Pons (tissue), 1 donor: ENCODE measurements at places on chromosomes 11 and 22.

GRCh38 chr11:74081428-74081827, 72.5 kb upstream of the UCP3 start:
- DNase-seq: no peak

DNA sequence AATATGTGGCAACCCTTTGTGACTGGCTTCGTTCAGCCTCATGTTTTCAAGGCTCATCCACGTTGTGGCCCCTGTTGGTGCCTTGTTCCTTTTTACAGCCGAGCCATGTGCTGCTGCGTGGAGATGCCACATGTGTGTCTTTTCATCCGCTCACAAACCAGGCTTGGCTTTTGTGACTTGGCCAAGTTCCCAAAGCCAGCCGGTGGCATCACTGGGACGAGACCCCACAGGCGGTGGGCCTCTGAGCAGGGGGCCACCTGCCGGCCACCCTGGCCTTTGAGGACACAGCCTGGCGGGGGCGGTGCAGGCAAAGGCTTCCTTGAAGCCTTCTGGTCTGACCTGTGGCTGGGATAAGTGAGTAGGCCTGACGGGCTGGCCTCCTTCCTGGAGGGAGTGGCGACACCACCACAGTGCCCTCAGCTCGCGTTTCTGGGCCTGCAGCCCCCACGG, 10.5 kb downstream of the GRK2 start:
- no peak for DNase-seq

DNA sequence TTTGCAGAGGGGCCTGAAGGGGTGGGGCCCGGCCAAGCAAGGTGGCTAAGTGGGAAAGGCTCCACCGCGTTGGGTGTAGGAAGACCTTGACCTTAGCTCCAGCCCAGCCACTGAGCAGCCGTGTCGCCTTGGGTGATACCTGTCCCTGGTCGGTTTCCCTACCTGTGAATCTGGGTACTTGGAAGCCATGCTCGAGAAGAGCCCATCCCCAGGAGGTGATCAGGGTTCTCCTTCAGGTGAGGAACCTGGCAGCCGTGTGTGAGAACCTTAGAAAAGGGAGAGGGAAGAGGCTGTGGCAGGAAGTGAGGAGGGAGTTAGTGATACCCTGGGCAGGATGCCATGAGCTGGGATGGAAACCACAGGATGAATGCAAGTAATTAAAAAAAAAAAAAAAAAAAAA, 21.6 kb downstream of the PPARA start:
- no peak for DNase-seq

DNA sequence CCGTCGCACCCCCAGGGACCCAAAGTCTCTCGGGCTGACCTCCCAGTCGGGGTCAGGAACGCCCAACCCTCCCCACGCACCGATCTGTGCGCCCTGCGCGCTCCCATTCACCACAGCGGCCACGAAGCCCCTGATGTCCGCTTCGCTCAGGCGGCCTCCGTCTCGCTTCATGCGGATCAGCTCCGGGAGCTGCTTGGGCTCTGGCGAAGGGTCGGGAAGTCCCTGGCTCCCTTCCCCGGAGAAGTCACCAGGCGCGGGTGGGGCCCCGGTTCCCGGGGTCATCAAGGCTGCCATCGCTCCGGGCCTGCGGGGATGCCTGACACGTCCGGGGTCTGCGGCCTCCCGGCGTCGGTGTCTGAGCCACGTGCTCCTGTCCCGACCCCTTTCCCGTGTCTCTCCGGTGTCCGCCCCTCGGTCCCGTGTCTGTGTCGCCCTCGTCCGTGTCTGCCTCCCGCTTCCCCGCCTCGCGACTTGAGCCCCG, 356 bp downstream of the TYMP start:
- DNase-seq: no peak

- no peak for DNase-seq
Measured at GRCh38 chr22:23825246-23825905, 13.4 kb downstream of the DERL3 start.

DNA sequence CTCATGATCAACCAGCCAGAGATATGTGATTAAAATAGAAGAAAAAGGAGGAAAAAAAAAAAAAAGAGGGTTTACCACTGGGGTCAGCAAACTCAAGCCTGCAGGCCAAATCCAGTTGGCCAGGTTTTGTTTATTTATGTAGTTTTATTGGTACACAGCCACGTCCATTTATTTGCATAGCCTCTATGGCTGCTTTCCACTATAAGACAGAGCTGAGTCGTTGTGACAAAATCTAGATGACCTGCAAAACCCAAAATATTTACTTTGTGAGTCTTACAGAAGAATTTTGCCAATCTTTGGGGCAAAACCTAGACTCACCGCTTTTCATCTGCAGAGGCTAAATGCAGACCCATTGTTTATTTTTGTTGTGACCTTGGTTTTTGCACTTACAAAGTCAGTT, 87.1 kb downstream of the TENM4 start:
- DNase-seq: no peak

DNA sequence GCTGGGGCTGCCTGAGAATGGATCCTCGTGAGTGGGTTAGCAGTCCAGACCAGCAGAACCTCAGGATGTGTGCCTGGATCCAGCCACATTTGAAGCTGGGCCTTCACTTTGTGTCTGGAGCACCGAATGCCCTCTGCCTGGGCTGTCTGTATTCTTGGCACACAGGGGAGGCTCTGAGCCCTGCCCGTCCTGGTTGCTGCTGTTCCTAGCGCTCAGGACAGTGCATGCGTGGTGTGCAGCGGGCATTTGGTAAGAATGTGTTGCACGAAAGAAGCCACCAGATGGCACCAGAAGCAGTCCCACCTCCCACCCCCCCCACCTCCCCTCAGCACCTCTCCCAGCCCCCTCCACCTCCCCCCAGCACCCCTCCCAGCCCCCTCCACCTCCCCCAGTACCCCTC, 4.1 kb upstream of the MAPK11 start:
- DNase-seq: peak; percentile 64

DNA sequence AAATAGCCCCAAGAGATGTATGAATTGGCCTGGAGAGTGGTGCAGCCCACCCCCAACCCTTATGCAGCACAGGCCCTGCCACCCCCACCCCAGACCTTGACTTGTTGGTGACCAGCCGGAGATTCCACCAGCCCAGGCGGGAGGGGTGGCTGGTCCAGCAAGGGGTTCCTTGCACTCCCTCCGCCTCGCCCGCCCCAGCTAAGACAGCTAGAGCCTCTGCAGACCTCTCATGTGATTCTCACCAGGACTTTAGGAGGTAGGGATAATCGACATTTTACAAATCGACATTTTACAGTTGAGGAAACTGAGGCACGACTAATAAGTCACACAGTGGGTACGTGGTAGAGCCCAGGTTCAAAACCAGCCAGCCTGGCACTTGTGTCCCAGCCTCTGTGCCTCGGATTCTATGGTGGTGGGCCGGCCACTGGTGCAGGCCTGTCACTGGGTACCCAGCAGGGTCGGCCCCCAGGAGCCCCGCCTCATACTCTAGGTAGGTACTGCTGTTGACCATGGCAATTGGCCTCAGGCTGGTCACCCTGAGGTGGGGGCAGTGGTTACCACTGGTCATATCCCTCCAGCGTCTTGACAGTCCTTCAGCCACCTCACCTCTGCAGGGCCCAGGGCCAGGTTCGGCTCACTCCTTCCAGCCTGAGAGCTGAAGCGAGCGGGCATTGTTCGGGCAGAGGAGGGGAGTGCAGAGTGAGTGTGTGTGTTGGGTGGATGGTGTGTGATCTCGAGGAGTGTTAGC, 35.0 kb upstream of the MYRF start:
- no peak for DNase-seq

DNA sequence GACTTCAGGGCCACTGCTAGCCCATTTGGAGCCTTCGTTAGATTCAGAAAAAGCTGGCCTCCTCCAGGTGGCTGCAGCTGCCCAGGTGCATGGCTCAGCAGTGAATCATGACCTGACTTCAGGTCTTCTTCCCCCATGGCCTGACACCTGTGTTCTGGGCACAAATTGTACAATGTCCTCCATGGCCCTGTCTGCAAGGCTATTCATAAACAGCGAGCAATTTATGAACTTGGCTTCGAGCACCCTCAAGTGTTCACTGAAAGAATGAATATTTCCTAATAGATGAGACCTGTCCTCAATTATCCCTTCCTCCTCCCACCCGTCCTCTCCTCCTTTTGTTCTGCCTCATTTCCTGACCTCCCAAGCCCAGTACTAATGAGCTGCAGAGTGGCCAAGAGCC, 12.2 kb upstream of the VPS37C start:
- no peak for DNase-seq
